ENCODE measurements at places on chromosomes 3 and 15.

DNA sequence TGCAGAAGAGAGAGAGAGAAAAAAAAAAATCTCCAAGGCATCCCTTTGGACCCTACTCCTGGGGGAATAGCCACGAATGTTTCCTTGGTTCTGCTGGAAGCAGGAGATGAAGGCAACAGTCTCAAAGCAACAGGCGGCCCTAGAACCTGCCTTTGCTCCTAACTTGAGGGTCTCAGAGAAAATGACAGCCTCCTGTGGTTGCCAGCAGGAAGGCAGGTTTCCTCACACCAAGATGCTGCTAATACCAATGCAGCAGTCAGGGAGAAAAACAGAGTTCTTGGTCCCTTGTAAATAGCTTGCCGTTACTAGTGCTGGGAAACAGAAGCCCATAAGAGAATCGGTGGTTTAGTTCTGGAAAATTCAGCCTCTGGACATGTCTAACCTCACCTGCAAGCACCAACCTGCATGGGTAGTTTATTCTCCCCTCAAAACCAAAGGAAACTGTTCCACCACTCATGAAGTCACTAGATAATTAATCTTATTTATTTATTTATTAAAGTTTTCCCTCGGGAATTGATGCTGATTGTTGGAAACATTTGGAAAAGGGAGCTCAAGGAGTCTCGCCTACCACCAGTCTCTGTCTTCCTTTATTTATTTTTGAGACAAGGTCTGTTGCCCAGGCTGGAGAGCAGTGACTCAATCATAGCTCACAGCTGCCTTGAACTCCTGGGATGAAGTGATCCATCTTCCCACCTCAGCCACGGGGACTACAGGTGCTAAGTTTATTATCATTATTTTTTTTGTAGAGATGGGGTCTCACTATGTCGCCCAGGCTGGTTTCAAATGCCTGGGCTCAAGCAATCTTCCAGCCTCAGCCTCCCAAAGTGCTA is 883 bp upstream of the FRMD4B start:
- no peak for DNase-seq

GRCh38 chr3:156750874-156751245 is 75.3 kb upstream of the LEKR1 start:
- DNase-seq = no peak

DNA sequence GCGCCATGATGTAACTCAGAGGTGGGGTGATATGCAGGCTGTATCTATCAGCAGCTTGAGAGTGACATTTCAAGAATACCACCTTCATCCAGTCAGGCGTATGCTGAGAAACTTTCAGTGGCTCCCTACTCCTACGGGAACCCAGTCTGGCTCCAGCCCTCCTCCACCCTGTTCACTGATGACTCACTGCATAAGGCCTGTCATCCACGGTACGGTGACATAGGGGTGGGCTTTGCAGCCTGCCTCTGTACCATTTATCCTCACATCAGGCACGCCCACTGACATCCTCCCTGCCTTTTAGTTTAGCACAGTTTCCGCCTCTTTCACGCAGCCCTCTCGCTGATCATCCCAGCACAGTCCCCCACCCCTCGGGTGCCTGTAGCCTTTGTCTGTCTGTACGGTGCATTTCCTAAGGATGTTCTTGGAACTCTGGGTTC is 11.7 kb downstream of the PXYLP1 start:
- peak; percentile 48 for DNase-seq

- no peak for DNase-seq
Measured at GRCh38 chr3:37249717-37250116, 75.3 kb upstream of the LRRFIP2 start.

DNA sequence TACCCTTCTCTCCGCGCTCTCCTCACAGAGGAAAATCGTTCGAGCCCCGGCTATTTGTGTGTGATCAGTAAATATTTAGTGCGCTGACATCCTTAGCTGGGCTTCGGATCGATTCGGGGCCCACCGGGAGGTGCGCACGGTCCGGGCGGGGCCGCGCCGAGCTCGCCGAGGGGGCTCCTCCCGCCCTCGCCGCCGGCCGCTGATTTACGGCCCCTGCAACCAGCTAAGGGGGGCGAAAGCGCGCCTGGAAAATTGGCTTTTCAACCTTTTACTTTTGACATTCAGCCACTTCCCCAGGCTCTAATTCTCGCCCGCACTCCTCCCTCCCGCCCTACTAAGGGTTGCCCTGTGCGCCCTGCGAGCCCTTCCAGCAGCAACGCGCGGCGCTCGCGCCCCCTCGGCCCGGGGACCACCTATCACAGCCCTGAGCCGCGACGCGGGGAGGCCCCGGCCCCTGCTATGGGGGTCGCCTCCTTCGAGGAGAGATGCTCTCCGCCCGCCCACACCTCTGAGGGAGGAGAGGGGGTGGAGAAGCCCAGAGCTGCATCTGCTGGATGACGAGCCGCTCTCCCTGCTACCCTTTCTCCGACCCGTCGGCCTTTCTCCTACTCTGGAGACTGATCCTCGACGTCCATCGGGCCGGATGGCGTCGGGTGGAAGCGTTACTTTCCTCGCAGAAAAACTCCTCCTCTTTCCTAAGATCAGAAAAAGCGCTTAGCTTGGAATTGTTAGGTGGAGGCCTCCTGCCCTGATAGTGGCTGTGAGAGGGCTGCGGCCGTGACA is 7.8 kb upstream of the NR2F2 start:
- no peak for DNase-seq

- no peak for DNase-seq
Measured at GRCh38 chr3:111434941-111435622, 106.9 kb upstream of the CD96 start.

DNA sequence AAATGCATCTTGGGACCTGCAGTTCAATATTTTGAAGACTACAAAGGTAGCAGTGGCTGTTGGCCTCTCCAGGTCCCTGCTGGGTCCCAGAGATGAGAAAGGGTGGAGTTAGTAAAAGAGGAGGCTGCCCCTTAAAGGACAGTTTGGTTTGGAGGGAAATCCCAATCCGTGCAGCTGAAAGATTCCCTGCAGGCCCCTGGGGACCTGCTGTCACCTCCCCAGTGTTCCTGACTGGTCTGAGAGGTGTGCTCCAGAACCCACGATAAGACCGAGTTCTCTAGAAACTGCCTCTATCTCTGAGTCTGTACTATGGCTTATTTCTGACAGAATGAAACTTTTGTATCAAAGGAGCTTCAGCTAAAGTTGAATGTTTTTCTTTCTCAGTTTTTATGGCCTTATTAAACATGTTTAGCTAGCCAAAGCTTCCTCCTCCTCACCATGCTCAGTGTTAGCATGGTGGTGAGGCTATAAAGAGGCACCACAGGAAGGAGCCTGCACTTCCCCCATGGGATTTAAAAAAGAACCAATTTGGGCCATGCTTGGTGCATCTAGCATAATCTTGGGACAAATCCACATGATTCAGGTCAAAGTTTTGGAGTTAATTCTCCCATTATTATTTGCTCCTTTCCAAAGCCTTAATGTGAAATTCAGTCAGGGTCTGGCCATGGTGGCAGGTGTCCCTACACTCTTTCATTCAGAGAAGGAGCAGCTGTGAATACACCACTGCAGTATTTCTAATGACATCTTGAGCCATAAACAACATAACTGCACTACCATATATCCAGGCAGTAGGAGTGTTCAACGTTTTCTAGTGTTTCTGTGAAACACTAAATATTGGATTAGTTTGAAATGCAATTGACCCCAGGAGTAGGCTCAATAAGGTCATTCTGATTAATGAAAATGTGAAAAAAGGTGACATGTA is 74.4 kb downstream of the ATP1B3 start:
- no peak for DNase-seq

DNA sequence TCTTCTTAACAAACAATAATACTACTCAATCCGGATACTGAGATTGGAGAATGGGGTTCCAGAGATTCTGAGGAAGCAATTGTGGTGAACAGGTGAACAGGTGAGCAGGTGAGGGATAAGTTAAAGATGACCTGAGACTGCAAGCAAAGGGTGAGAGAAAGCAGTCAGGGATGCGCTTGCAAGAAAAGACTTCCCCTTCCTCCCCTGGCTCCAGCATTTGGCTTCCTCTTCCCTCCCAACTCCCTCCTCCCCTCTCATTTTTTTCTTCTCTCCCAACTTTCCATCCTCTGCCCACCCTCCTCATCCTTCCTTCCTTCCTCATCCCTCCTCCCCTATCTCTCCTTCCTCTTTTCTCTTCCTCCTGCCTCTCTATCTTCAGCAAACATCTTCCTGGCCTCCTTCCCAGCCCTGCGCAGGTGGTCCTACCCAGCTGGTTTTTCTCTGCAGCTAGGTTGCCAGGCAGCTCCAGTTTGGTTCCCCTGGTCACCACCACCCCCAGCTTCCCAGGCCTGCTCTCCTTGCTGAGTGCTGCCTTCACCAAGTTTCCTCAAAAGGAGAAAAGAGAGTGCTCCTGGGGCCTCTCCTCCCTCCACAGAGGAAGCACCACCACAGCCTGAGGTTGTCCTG is 10.4 kb upstream of the VIPR1 start:
- no peak for DNase-seq

- DNase-seq = no peak
Measured at GRCh38 chr3:190294030-190294429, 28.2 kb downstream of the CLDN1 start.

GRCh38 chr15:77966540-77967234 is 110.8 kb downstream of the TBC1D2B start:
- peak; percentile 45 for DNase-seq

DNA sequence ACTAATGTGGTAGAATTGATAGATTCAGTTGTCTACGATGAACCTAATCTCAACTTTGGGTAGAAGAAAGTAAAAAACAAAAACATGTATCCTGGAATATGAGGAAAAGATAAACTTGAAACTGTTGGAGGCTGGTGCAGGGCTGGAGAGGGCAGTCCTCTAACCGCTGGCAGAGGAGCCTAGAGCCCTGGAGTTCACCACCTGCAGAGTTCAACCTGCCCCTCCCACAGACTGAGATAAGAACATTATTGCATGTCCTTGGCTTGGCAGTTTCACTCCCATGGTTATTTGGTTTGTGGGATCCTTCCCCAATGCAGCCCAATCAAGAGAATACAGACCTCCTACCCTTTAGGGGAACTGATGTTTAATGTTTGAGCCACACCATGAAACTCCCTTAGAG is 53.2 kb upstream of the GATM start:
- no peak for DNase-seq

DNA sequence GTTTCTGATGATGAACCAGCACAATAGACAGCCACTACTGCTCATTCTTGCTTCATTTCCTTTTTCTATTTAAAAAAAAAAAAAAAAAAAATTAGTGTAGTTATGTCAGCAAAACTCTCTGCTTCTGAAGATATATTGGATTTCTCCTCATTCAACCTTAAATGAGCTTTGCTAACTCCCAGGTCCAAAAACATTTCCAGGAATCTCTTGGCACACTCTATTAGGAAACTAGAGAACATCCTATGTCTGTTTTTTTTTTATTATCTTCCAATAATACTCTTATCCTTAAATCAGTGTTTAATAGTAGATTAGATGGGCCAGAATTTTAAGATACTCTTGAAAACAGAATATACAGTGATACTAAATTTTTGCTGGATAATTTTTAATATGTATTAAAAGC is 398.0 kb downstream of the NAALADL2 start:
- no peak for DNase-seq

DNA sequence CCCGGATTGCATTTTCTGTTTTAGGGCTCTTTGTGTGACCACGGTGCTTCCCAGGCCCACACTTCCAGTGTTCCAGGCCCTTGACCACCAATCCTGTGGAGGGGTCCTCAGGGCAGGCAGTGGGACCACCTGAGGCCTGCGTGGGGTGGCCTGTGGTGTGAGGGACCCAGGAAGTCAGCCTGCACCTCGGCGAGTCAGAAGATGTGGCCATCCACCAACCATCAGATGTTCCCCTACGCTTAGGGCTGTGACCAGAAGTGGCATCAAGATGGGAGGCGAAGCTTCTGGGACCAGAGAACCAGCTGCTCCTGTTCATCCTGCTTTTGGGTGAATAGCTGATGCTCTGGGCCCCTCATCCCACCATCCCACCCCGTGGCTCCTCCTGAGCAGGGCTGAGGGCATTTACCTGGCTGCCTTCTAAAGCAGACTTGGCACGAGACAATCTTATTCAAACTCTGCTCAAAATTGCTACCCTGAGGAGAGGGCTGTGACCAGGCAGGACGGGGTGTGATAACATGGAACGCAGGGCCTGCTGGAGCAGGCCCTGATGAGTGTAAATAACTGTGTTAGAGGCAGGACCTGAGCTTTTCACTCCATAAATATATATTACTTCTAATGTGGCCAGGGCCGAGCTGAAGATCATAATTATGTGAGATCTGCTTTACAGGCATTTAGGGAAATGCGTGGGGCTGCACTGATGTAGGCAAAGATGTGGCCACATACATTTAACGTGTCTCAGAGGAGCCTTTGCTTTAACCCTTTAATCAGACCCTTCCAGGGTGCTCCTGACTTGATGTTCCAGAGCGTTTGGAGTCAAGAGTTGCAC is 28.8 kb downstream of the SMAD3 start:
- DNase-seq = no peak

DNA sequence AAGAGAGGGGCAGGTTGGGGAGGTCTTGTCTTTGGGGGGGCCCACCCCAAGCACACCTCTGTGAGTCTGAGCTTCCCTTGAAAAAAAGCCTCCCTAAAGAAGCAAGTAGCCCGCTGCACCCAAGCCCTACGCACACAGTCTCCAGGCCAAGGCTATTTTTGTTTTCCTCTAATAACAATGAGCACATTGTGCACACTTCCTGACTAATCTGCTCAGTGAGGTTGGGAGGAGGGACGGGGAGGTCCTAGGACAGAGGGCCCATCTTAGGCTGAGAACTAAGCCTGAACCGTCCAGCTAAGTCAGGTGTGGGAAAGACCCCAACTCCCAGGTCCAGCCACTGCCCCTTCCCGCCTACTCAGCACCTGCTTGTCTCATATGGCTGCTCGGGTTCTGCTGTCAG is 87.2 kb downstream of the HMG20A start:
- no peak for DNase-seq

DNA sequence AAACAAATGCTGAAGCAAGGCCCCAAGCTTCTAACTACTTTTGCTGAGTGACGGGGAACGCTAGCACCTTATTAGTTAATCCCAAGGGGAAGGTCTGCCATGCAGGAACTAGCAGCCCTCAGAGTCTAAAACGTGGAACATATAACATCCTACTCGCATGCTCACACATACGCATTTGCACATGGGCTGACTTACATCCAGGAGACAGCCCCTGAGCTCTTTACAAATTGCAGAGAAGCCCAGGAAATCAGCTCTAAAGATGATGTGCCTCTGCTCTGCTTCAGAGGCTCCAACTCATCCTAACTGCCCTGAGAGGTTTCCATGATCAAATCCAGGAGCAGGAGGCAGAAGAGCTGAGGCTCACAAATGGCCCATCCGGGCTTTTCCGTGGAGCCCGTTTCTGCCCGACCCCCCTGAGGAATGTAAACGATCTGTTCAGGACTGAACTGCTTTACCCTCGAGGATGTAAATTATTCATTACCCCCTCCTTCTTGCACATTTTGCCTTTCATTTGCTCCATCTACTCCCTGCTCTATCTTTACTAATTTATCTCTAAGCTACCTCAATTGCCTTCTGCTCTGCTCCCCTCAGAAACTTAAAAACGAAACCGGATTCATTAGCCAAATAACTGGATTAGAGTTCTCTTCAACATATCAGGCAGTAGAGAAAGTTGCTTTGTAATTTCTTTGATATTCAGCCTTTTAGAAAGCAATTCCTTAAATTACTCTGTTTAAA is 141.9 kb upstream of the CCDC54 start:
- DNase-seq = no peak
